ENCODE measurements at places on chromosomes 2 and 18.

- DNase-seq: no peak
These were observed 909.2 kb upstream of the FANCL start for GRCh38 chr2:59150217-59150849.

DNA sequence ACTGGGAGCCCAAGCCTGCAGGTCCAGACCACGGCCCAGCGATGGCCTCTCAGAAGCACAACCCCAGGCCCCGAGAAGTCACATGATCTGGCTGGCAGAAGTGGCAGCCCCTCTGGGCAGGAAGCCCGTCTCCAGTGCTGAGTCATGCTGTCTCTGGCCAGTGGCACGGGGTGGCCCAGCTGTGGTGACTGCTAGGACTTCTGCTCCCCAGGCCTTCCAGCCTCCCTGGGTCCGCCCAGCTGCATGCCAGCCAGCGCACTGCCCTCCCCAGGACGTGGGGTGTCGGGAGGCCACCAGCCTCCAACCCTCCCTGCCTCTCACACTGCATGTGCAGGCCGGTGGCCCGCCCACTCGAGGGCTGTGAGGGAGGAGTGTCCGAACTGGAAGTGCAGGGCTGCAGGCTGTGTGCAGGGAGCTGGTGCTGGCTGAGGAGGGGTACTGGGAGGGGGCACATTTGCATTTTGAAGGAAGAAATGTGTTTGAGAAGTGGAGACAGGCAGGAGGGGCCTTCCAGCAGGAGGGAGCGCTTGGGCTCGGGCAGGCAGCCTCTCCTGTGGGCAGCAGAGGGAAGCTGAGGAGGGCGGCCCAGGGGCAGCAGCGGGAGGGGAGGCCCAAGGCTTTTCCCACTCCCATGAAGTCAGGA, 17.0 kb upstream of the HPCAL1 start:
- DNase-seq: peak; percentile 45

DNA sequence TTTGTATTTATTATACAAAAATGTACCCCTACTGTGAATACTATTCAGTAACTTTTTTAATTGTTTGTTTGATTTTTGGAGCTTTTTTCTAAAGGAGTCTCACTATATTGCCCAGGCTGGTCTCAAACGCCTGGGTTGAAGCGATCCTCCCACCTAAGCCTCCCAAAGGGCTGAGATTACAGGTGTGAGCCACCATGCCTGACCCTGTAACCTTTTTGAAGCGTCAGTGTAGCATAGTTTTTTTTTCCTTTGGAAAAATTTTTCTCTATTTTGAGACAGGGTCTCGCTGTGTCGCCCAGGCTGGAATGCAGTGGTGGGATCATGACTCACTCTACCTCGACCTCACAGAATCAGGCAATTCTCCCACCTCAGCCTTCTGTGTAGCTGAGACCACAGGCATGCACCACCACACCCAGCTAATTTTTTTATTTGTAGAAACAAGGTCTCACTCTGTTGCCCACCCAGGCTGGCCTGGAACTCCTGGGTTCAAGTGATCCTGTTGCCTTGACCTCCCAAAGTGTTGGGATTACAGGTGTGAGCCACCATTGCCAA, 2.0 kb downstream of the GMCL1 start:
- peak; percentile 12 for DNase-seq

DNA sequence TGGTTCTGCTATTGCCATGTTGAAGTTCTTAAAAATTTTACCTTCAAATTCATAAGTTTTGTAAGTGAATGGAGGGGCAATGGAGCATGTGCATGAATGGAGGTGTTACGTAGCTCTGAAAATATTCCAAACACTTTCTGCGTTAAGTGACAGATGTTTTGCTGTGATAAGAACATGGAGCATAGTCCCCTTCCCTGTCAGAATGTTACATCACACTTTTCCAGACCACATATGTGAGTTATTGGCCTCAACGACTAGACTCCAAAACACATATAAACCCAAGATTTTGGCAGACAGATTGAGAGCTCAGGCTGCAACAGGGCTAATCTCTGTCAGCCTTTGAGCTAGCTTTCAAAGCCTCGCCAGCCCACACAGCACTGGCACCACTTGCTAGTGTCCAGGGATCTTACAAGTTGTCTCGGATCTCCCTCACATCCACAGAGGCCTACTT, 27.2 kb upstream of the MFSD6 start:
- DNase-seq: no peak

GRCh38 chr2:9463698-9464034, 10.7 kb upstream of the IAH1 start:
- no peak for DNase-seq

DNA sequence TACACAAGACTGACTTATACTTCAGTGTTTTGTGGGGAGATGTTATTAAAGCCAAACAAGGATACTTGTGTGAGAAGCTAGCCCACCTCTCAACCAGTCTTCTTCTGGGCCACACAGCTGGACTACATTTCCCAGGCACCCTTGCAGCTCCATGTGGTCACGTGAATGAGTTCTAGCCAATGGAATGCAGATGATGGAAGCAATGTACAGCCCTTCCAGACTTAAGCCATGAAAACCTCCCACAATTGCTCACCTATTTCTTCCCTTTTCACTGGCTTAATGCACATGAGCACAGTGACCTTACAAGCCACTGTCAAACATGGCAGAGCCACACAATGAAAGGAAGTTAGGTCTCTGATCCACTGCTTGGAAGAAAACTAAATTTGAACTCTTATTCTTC, 20.4 kb upstream of the FEZ2 start:
- peak; percentile 69 for DNase-seq

DNA sequence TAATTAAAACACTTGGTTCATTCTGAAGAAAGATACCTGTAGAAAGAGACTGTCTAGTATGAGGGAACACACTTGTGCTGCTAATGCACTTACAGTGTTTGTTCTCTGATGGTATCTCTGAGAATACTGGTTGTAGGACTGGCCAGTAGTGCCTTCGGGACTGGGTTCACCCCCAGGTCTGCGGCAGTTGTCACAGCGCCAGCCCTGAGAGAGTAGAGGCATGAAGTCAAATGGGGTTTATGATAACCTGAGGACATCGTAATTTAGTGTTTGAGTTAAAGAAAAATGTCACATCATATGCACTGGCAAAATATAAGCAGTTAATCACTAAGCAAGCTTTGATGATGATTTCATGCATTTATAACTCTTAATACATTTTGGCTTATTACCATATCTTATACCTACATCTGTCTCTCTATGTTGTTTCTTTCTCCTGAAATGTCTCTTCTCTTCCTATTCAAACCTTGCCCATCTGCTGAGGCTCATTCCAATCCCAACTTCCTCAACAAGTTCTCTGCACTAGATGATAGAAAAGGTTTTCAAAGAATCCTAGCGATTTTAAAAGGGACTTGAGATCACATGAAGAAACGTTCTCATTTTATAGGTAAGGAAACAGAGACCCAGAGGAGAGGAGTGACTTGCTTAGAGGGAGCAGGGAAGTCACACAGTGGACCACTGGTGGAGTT, 50.2 kb downstream of the ATIC start:
- DNase-seq: peak; percentile 33

DNA sequence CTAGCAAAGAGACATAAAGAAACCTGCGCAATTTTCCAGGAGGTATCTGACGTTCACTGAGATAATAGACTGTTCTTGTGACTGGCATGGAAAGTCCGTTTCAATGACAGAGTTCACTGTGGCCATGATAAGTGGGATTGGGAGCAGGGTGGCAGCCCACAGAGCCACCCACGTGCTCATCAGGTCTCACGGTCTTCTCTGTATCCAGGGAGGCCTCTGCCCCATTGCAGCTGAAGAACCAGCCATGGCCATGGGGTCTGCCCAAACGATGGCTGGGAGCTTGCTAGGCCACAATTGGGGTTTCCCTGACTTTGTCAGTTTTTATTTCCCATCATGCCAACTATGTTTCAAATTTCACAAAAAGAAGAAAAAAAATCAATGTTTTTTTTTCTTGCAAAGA, 57.2 kb downstream of the PDCL3 start:
- DNase-seq: no peak

GRCh38 chr2:80073134-80073561, 231.4 kb downstream of the LRRTM1 start:
- peak; percentile 73 for DNase-seq

- DNase-seq: no peak
These were observed 91.6 kb downstream of the RHOB start for GRCh38 chr2:20538308-20539132.

DNA sequence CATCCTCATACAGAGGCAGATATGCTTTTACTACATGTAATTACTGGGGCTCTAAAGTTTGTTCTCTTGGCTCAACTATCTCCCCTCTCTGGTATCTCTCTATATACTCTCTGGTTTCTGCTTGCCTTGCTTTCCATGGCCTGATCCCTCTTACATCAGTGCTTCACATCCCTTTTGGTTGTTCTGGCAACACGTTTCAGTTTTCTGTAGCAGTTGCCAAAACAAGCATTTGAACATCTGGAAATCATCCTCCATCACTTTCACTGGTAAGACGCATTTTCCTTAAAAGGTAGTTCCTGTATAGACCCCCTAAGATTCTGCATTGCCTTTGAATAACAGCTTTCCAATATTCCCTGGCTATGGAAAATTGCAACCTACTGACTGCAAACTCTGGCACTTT, 25.9 kb downstream of the COL5A2 start:
- DNase-seq: peak; percentile 94

DNA sequence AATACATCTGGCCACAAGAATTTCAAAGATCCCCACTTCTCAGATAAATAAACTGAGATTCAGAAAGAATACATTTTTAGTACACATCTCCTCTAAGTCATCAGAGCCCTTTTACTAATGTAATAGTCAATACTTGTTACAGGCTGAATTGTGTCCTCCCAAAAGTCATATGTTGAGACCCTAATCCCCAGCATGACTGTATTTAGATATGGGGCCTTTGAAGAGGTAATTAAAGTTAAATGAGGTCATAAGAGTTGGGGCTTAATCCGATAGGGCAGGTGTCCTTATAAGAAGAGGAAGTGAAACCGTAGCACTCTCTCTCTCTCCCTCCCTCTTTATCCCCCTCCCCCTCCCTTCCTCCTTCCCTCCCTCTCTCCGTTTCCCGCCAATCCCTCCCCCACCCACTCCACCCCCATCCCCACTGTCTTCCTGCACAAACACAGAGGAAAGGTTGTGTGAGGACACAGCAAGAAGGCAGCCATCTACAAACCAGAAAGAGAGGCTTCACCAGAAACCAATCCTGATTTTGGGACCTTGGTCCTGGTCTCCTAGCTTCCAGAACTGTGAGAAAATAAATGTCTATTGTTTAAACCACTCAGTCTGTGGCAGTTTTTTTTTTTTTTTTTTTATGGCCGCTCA, 66.6 kb upstream of the ZNF397 start:
- DNase-seq: no peak

DNA sequence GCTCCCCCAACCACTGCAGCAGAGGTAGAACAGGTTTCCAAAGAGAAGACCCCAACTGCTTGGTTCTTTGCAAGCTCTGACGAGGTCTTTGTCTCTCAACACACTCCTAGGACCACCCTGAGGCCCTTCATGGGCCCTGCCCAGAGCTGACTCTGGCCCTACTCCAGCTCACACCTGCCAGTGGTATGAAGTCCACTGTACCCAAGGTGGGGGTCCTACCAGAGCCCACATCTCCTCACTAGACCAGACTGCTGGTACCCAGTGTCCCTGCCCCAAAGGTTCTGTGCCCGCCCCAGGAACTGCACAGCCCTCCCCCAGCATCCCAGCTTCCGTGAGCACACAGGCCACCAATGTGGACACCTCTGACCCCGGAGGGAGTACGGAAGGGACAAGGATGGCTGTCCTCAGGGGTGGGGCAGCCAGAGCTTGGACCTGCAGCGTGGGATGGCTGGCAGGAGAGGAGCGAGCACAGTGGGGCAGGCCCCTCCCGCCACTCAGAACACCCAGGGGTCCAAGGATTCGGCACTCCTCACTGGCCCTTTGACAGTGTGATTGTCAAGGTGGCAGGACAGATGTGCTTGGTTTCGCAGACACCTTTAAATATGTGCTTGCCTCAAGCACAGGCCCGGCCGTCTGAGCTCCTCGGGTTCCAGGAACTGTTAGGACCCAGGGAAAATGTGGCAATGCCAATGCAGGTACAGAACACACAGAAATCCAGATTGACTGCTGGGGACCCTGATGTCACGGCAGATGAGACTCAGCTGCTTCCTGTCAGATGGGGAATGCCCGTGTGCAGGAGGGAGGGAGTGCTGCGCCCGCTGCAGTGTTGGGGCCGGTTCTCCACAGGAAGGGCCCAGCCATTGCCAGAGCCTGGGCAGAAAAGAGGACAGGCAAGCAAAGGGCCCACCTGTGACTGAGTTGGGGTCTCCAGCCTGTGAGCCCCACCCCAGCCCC, 51.2 kb downstream of the MTERF4 start:
- DNase-seq: no peak

- peak; percentile 18 for DNase-seq
These were observed 41.9 kb downstream of the BMPR2 start for GRCh38 chr2:202418027-202418426.

DNA sequence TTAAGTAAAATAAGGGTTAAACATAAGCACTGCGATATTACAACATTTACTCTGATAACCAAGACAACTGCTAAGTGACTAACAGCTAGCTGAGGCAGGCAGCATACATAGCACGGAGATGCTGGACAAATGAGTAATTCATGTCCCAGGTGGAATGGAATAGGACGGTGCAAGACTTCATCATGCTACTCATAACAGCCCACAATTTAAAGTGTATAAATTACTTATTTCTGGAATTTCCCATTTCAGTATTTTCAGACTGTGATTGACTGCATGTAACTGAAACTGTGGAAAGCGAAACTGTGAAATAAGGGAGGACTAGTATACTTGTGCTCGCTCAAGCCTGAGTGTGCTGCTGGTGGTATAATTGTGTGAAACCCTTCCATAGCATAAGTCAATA, 12.9 kb downstream of the IER3IP1 start:
- DNase-seq: peak; percentile 64
